ENCODE measurements at places on chromosomes 12 and 14.

GRCh38 chr12:47709671-47710070 is 3.8 kb upstream of the RPAP3 start:
- no peak for DNase-seq

- no peak for DNase-seq
These were observed 124.5 kb downstream of the ESRRB start for GRCh38 chr14:76500480-76500879.

- no peak for DNase-seq
These were observed 322.2 kb upstream of the DIO3 start for GRCh38 chr14:101239065-101239464.

DNA sequence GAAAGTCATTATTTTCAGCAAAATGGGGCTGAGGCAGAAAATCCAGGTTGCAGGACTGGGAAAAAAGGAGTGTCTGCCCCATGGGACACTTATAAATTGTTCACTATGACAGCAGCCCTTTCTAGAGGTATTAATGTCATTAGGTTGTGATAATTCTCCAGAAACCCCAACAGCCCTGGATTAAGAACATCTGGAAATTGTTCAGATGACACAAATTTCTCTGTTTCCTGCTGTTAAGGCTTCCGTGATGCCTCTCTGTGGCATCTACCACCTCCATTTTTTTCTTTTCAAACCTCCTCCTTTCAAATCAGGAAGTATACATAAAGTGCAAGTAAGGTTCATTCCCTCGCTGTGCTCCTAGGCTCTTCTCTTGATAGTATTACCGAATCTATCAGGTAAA is 25.6 kb downstream of the EGLN3 start:
- DNase-seq: no peak

- DNase-seq: no peak
These were observed 109.2 kb downstream of the EFCAB11 start for GRCh38 chr14:89845346-89845745.

DNA sequence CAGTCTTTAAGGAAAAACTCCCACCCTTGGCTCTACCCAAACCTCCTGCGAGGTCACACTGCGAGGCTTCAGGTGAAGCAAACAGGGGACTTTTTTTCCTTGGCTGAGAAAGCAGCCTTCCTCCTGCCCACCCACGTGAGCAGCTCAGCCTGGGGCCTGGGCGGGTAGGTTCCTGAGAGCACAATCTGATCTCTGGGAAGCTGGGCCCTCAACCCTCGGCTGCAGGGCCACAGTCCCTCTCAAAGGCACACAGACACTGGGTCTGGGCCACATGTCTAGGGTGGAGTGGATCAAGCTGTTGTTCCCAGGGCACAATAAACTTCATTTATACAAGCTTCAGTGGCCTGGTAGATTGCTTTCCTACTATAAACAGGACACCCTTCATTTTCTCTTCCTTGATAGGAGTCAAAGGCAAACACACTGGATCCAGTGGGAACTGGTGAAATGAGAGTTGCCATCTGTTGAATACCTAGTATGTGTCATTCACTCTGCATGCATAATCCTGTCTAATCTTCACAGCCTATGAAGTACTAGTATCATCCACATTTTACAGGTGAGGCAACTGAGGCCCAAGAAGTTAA is 41.3 kb upstream of the PNMA1 start:
- DNase-seq: no peak

- no peak for DNase-seq
These were observed 1019.5 kb downstream of the SLC6A15 start for GRCh38 chr12:83893101-83893500.

GRCh38 chr14:76133103-76133502 is 18.6 kb upstream of the GPATCH2L start:
- no peak for DNase-seq

GRCh38 chr12:121705514-121705913 is 7.0 kb upstream of the TMEM120B start:
- DNase-seq: no peak

DNA sequence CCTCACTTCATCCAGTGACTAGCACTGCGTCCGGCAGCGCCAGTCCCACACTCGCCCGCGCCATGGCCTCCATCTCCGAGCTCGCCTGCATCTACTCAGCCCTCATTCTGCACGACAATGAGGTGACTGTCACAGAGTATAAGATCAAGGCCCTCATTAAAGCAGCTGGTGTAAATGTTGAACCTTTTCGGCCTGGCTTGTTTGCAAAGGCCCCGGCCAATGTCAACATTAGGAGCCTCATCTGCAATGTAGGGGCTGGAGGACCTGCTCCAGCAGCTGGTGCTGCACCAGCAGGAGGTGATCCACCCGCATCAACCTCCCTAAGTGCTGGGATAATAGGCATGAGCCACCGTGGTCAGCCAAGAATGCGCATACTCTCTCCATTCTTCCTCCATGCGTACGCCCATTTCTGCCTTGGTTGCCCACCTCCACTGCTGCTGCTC is 59.9 kb downstream of the IRF2BPL start:
- no peak for DNase-seq

- no peak for DNase-seq
These were observed 17.8 kb upstream of the TMPRSS12 start for GRCh38 chr12:50824914-50825313.

- no peak for DNase-seq
These were observed 51.9 kb downstream of the TPCN1 start for GRCh38 chr12:113273053-113273725.

DNA sequence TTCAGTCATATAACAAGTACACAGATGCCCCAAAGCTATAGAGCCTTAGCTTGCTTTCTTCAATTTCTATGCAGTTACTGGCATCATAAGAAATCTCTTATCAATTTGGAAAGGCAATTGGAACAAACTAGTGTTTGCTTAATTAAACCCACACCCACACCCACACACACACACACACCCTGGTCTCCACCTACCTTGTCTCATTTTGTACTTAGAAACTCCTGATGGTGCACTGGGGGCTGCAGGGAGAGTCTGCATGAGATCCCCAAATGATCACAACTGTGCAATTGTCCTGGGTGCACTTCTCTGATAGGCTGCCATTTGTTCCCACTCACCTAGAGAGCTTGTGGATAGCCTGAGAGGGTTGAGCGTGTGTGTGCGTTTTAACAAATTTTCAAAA is 40.5 kb upstream of the PTCSC3 start:
- DNase-seq: no peak

- DNase-seq: no peak
These were observed 76.0 kb upstream of the TMCC3 start for GRCh38 chr12:94726236-94726835.

DNA sequence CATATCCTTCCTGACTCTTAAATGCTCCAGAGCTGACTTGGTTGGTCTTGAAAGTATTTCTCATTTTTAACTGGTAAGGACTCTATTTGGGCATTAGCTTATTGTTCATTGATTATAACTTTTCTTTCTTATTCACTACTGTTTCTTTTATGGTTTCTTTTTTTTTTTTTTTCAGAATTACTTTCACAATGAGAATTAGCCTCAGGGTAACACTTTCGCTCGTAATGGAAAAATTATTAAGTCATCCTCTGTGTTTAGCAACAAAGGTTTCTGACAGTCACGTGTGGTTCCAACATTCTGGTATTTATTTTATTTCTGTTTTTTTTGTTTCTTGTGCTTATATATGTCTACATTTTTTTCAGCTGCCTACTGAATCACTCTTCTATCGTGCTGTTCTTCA is 80.0 kb downstream of the METTL25 start:
- no peak for DNase-seq

- no peak for DNase-seq
These were observed 268.7 kb downstream of the TTC6 start for GRCh38 chr14:37864128-37864527.

DNA sequence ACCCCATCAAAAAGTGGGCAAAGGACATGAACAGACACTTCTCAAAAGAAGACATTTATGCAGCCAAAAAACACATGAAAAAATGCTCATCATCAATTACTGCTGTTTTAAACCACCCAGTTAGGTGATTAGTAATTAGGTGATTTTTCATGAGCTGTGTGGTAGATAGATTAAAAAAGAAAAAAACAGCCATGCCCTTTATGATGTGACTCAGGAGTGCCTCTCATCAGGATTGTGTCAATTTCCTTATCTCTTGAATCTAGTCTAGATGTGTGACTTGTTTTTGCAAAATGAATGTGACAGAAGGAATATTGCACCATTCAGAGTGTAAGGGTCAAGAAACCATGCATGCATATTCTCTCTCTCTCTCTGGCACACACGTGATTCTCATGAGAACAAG is 5.7 kb downstream of the OR10A7 start:
- no peak for DNase-seq

- DNase-seq: no peak
These were observed 184.9 kb downstream of the CAPZA3 start for GRCh38 chr12:18922851-18923250.

DNA sequence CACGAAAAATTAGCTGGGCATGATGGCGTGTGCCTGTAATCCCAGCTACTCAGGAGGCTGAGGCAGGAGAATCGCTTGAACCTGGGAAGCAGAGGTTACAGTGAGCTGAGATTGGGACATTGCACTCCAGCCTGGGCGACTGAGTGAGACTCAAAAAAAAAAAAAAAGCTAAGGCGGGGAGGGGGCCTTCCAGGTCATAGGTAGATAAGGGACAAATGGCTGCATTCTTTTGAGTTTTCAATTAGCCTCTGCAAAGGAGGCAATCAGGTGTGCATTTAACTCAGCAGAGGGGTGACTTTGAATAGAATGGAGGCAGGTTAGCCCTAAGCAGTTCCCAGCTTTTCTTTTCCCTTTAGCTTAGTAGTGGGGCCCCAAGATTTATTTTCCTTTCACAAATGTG is 743 bp upstream of the AACS start:
- DNase-seq: no peak

- DNase-seq: no peak
These were observed 29.2 kb downstream of the ATF7 start for GRCh38 chr12:53596920-53597363.

DNA sequence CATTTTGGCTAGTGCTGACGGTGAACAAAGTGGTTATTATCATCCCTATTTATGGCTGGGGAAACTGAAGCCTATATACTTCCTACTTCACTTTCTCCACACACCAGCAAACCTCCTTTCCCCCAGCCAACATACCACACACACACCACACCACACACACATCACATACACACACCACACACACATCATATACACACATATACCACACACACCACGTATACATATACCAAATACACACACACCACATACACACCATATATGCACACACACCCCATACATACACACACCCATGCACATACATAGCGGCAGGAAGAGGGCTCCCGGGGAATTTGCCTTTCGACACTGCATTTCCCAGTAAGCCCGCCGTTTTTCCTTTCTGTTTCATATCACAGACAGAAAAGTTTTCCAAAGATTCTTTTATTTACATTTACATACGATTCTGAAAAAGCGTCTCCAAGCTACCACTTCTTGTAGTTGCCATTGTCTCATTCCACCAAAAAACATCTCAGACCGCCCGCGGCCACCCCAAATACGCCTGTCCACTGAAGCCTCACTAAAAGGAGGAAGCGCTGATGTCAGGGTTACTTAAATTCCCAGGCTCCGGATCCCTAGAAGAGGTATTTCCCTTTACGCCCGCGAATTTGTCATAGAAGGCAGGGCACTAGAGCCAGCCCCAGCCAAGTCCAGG is 823 bp upstream of the RAB5B start:
- no peak for DNase-seq

DNA sequence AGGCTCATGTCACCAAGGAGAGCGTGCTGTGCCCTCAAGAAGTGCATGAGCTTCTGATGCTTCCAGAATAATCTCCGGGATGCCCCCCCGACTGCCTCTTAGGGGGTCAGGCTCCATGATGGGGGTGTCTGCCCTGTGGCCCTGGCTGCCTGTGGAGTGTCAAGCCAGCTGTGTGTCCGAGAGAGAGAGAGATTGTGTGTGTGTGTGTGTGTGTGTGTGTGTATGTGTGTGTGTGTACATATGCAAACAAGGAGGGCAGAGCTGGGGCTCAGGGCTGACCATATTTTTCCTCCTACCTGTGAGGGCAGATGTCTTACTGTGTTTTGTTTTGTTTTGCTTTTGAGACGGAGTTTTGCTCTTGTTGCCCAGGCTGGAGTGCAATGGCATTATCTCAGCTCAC is 5.6 kb upstream of the ALDH2 start:
- DNase-seq: no peak

DNA sequence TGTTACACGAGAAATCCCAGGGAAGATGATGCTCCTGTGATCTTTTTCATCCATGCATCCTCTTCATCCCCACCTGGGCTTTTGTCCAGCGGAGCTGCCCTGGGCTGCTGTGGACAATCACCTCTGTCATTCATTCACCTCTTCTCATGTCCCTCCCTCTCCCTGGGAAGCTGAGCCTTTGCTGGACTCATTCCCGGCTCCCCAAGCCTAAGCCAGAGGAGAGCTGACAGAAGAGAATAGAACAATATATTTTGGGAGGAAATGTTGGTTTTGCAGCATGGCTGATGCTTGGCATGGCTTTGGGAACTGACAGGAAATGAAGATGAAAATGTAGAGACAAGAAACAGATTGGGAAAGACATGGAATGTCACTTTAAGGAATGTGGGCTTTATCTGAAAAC is 177.4 kb downstream of the DICER1 start:
- DNase-seq: no peak

GRCh38 chr12:117118838-117119591 is 19.8 kb upstream of the TESC start:
- DNase-seq: no peak

GRCh38 chr12:117159674-117160073 is 30.6 kb downstream of the FBXO21 start:
- no peak for DNase-seq

GRCh38 chr12:124592050-124592449 is 24.6 kb upstream of the NCOR2 start:
- no peak for DNase-seq

DNA sequence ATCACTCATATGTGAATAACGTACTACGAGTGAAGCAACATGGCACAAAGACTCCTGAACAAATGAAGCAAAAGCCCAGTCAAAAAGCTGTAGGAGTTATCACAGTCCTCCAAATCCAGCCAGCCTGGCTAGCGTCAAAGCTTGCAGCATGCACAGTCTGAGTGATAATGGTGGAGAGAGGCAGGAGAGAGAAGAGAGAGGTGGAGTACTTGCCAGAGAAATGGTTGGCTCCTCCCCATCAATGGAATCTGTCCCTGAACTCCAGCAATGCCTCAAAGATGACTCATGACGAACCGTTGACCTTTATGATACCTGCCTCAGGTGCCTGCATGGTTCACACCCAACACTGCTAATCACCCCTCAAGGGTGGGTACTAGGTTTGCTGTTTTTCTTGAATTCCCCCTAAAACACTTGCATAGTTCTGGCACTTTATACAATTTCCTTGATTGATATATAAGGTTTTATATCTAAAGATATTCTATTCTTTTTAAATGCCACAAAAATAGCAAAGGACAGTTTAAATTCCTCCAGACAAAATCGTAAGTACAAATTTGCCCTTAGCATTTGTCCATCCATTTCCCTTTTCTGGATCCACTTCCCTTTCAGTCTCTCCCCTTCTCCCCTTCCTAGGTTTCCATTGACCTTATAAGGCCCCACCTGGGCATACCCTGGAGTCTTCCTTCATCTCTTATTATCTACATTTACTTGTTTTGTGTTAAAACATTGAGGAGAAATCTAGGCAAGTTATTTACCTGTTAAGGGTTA is 10.2 kb downstream of the ARHGDIB start:
- DNase-seq: no peak
